Fibroblast of skin of back (primary cell): ENCODE measurements at places on chromosomes 6 and 20.
A peak's percentile ranks its signal among the peaks of the same experiment; 100 is the strongest.

DNA sequence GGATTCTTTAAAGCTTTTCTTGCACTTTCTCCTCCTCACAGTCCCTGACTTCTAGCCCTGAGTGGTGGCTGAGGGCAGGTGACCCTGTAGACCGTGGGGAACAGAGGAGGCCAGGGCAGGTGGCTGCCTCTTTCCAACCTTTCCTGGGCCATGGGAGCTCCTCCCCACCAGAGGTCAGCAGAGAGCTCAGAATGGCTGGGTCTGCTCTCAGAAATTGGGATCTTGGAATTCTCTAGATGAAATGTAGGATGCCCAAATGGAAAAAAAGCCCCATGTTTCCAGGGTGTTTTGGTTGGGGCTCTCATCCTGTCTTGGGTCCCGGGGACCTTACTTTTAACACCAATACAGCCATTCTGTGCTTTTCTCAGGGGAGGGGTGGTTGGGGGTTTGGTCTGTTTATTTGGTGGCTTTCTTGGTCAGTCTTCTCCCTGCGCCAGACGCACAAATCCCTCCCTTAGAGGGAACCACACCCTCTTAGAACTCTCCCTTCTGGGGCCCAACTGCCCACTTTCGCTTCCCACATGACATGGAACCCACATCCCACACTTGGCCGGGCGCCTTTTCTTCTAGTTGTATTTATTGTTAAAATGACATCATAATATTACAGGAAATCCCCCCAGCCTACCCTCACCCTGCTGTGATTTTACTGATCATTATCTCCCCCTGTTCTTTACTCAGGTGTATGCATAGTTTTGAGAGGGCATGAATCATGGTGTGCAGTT, 17.9 kb downstream of the GNAS start:
- DNase-seq = peak; percentile 62

- peak; percentile 34 for DNase-seq
These were observed 1042.7 kb downstream of the EPHA7 start for GRCh38 chr6:92376691-92377090.

GRCh38 chr6:135265278-135265677, 84.2 kb downstream of the MYB start:
- no peak for DNase-seq

GRCh38 chr20:18754030-18754652, 59.4 kb upstream of the SCP2D1 start:
- no peak for DNase-seq

GRCh38 chr6:107673076-107673494, 151.0 kb downstream of the SCML4 start:
- no peak for DNase-seq

- DNase-seq = no peak
These were observed 8.2 kb upstream of the VEGFA start for GRCh38 chr6:43761666-43762409.

DNA sequence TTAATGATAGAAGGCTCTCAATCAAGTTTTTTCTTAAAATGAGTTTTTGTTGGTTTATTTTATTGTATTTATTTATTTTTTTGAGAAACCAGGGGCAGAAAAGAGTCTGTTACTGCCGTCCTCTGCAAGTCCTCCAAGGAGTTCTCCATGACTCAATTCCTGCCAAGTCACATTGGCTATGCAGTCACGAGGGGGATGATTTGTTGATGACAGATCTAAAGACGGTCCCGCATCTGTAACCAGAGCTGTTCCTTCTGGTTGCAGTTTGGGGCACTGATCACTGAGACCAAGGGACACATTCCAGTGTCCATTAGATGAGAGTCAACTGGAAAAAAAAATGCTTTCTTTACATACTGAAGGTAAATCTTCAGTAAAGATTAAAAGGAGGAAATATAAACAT, 13.9 kb upstream of the TSHZ2 start:
- DNase-seq = peak; percentile 25

DNA sequence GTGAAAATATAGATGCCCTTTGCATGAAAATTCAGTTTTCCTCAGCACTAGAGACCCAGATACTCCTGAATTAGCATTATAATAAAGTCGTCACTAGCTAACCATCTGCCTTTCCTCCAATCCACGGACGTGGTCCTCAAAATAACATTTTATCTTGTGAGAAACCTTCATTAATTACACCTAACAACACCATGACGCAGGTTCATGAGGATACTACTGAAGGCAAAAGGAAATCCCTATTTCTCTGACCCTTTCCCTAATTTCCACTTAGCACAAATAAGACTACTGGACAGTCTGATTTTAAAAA, 1.3 kb upstream of the PNISR start:
- no peak for DNase-seq

- peak; percentile 30 for DNase-seq
These were observed 645.0 kb downstream of the PHF3 start for GRCh38 chr6:64280569-64280968.
